Fibroblast of skin of left biceps (primary cell): ENCODE measurements at places on chromosomes 13 and 19.

DNA sequence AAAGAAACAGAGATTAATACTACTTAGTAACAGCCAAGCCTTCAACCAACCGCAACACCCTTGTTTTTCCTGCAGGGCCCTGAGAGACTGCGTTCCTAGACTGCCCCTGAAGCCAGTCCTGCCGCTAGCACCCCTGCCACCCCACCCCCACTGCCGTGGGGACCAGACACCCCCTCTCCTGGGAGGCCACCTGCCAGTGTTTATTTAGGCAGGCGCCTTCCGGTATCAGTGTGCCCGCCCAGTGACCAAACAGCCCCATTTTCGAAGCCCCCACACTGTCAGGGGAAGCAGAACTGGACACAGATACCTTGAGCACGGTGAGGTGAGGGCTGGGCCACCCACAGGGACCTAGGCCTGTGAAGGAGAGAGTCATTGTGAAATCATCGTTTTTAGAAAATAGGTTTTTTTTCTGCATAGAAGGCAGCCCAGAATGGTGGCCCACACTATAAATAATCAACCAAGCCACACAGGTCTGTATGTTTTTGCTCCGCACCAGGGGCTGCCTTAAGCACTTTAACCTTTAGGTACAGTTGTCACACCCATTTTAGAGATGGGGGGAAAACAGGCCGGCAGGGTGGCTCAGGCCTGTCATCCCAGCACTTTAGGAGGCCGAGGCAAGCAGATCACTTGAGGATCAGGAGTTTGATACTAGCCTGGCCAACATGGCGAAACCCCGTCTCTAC is 3.5 kb upstream of the TLE5 start:
- no peak for DNase-seq

GRCh38 chr19:49987159-49987698 is 26.3 kb upstream of the SIGLEC11 start:
- peak; percentile 75 for DNase-seq

DNA sequence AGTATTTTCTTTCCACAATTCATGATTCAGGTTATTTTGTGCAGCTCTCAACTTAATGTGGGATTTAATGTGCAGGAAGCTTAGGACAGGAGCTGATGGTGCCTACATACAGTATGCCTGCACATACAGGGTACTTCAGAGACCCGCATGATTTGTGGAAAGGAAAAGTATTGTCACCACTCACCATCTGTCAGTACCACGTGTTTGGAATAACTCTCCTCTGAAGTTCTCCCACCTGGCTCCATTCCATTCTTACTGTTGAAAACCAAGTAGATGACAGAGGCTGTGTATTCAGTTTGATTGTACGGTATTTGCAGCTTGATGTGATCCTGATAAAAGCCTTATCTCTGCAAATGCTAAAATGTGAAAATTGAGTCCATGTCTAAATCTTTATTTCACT is 85.7 kb downstream of the ZAR1L start:
- DNase-seq, result no peak

DNA sequence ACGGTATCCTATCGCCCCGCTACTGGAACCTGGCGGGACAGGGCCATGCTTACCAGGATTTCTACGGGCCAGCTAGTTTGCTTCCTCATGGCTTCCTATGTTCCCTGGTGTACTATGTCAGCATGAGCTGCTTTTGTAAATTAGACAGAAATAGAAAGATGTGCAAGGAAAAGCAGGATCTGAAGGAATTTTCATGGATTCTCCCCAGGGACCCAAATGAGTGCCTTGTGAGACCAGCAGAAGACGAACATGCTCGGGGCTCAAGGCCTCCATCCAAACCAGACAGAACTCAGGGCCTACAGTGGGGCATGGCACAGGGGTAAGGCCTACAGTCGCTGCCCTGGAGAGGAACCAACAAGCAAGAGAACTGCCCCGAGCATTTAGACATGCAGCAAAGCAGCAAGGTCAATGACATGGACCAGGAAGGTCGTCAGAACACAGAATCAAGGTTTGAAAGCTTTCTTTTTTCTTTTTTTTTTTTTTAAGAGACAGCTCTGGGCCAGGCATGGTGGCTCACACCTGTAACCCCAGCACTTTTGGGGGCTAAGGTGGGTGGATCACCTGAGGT is 17.3 kb downstream of the EPS15L1 start:
- DNase-seq, result no peak

DNA sequence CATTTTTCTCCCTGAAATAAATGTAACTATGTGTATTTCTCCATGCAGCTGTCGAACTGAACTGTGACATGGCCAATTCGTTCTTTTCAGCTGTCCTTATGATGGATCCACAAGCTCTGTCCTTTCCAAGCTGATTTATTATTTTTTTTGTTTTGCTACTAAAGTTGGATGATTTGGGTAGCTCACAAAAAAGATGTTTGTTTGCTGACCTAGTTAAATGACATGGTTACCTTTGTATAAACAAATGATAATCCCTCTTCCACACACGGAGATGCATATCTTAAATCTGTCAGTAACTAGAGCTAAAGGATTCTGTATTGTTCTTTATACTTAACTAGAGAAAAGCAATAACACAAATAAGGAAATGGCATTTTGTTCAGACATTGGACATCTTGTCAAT is 884.3 kb upstream of the PCDH20 start:
- no peak for DNase-seq

GRCh38 chr13:113553511-113554332 is 30.8 kb upstream of the TFDP1 start:
- DNase-seq, result no peak

DNA sequence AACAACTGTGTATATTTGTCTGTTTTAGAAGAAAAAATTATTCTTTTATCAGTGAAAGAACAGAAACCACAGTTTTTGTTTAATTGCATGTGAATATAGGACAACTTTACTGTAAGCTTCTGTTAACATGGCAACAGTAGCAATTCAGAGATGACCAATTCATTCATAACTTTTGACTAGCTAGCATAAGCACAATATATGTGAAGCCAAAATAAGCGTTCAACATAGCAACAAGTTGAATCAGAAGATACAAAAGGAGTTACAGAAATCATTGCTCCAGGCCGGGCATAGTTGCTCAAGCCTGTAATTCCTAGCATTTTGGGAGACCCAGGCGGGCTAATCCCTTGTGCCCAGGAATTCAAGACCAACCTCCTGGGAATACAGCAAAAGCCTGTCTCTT is 197.1 kb upstream of the GPC6 start:
- peak; percentile 5 for DNase-seq

- no peak for DNase-seq
Observed at GRCh38 chr19:49677231-49677900, at the start of gene PRMT1. TSS of gene PRMT1 (plus strand) at chr19:49677271. CDS start at chr19:49677281, 10 bp downstream.

- DNase-seq, result no peak
Observed at GRCh38 chr13:33855371-33855895, 37.5 kb downstream of the RFC3 start.

DNA sequence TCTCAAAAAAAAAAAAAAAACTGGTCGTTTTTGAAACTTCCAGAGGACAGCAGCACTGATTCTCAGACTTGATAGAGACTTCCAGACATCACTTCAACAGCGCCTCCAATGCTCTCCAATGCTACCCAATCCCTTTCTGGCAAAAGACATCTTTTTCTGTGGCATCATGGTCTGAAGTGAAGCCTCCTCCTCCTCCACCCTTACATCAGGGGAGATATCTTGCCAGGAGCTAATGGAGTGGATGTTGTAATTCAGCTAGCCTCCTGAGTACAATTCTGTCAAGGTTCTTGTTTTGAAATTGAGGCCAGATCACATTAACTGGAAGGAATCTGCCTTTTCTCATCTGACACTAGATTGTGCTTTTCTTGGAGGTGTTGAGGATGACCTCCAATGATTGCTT is 24.2 kb downstream of the FXYD5 start:
- DNase-seq, result no peak

GRCh38 chr13:112346173-112346898 is 29.8 kb upstream of the SPACA7 start:
- no peak for DNase-seq

GRCh38 chr13:24129914-24130774 is 30.4 kb upstream of the SPATA13 start:
- DNase-seq, result no peak

DNA sequence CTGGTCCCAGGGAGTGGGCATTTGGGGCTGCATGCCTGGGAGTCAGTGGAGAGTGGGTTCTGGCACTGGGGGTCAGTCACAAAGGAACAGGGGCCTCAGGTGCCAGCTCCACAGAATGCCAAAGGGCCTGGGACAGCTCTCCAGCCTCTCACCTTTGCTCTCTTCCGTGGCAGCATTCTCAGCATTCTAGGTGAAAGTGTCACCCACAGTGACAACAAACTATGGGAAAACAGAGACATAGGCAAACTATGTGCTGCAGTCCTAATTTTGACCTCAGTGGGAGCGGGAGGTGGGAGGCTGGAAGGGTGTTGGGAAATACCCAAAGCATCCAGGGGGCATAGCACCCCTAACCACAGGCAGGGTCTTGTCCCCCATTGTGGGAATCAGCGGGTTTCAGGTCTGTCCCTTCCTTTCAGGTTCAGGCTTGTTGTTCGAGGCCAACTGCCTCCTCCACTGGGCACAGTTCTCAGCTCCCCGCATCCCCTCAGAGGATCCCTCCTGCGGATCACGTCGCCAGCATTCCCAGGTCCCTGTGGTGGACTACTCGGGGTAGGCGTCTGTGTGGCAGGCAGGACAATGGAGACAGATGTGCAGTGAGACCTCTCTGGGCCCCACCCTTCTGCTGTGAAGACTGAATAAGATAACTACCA is 52.4 kb downstream of the TSHZ3 start:
- no peak for DNase-seq

GRCh38 chr19:56613639-56614038 is 18.5 kb downstream of the ZNF71 start:
- no peak for DNase-seq

DNA sequence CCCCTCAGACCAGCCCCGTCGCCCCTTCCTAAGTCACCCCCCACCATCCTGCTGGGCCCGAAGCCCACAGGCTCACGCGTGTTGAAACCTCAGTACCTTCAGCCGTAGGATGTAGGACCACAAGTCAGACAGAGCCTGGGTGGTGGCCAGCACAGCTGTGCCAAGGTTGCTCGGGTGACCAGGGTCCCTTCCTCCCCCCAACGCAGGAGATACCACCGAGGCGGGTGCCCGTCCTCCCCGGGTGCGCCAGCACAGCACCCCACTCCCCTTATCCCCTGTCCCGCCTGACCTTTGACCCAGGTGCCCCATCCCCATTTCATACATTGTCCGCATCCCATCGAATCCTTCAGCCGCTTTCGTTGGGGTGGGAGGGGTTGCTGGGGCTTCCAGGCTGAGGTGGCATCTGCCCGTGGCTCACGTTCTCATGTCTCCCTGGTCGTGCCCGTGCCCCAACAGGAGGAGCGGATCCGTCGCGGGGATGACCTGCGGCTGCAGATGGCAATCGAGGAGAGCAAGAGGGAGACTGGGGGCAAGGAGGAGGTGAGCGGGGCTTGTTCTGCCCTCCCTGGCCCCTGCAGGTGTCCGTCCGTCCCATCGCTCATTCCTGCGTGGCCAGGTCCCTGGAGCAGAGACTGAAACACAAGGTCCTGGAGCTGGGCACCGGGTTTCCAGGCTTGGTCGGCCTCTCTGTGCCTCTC is 14.5 kb downstream of the EPN1 start:
- DNase-seq, result no peak

- DNase-seq, result no peak
Observed at GRCh38 chr13:106129273-106129672, 406.2 kb downstream of the EFNB2 start.

GRCh38 chr13:49108196-49108595 is 111.9 kb upstream of the MLNR start:
- DNase-seq, result no peak

- no peak for DNase-seq
Observed at GRCh38 chr13:28741084-28741491, 22.3 kb upstream of the SLC46A3 start.

- no peak for DNase-seq
Observed at GRCh38 chr13:29196409-29197074, 376.4 kb downstream of the MTUS2 start.

- DNase-seq, result no peak
Observed at GRCh38 chr19:30304540-30304939, 67.6 kb upstream of the ZNF536 start.

- DNase-seq, result no peak
Observed at GRCh38 chr19:29292153-29292552, 79.2 kb upstream of the UQCRFS1 start.

GRCh38 chr13:25463496-25463895 is 91.7 kb downstream of the ATP8A2 start:
- DNase-seq, result no peak

DNA sequence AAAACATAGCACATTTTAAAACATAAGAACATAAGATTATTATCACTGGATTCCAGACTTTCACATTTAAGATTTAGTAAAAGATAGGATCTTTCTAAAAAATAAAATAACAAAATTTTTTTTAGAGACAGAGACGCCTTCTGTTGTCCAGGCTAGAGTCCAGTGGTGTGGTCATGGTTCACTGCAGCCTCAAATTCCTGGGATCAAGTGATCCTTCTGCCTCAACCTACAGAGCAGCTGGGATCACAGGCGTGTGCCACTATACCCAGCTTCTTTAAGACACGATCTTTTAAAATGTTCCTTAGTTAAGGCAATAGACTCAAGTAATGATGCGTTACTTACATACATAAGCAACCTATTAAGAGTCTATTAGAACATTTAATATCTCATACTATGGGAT is 32.7 kb downstream of the ALG5 start:
- no peak for DNase-seq

- no peak for DNase-seq
Observed at GRCh38 chr13:86633346-86633745, 834.1 kb upstream of the SLITRK6 start.

DNA sequence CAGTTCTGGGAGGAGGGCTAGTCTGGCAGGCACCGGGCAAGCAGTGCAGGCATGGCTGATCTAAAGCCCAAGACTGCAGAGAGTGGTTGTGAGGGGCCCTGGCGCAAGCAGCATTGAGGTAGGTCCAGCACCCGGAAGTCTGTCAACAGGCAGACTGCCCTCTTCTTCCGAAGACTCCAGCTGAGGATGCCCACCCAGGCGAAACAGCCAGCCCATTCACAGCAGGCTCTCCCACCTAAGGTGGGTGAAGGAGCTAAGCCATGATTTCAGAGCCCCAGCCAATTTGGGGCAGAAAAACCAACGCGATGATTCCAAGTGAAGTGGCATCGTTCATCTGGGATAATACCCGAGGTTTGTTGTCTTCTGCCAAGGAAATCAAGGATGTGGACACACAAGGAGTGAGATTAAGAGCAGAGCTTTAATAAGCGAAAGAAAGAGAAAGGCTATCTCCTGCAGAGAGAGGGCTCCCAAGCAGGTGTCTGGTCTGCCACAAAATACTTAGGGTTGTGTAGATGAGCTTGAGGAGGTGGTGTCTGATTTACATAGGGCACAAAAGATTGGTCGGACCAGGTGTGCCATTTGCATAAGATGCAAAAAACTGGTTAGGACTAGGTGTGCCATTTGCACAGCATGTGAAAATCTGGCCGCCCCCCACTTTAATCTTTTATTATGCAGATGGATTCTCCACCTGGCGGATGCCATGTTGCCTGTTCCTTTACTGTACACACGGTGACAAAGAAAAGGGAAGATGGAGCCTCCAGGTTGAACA is 22.6 kb downstream of the FAM124A start:
- no peak for DNase-seq

DNA sequence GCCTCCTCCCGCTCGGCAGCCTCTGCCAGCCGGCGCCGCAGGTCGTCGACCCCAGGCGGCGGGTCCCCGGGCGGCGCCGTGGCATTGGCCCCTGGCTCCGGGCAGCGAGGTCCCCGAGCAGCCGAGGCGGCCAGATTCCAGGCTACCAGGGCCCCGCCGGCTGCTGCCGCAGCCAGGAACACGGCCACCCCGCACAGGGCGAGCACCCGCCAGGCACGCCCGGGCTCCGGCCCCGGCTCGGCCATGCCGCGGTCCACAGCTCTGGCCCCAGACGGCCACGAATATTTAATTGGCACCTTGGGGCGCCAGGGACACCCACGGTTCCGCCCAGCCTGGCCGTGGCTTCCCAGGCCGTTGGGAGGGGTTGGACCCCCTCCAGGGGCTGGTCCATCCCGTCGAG is at the start of gene CCDC194:
Gene CCDC194, minus strand, starts transcription at position 283 of the 400 bp plus-strand sequence. Its CDS starts 38 bp downstream, at position 245.
- no peak for DNase-seq
